ENCODE measurements at places on chromosomes 12 and 14.

GRCh38 chr14:46653031-46653755 lies 1.6 kb upstream of the RPL10L start:
- no peak overlapping the region for H3K4me3 ChIP-seq
- no peak overlapping the region for H3K27ac ChIP-seq
- DNase-seq, result no peak
- H3K4me1 ChIP-seq, result no peaks in the 10 kb centered on the region
- no peaks in the 10 kb centered on the region for H3K36me3 ChIP-seq

GRCh38 chr12:113422030-113422885 lies at the start of gene SDSL:
SDSL (plus strand) TSS chr12:113422380; CDS start chr12:113427983, 5,603 bp downstream.
- H3K4me1 ChIP-seq, result peaks cover 12% of the 10 kb centered on the region
- peak; percentile 35 for DNase-seq
- peak within 1 kb of the TSS; percentile 48 for H3K4me3 ChIP-seq
- H3K27me3 ChIP-seq, result peaks cover 5% of the 10 kb centered on the region
- no peaks in the 10 kb centered on the region for H3K36me3 ChIP-seq

DNA sequence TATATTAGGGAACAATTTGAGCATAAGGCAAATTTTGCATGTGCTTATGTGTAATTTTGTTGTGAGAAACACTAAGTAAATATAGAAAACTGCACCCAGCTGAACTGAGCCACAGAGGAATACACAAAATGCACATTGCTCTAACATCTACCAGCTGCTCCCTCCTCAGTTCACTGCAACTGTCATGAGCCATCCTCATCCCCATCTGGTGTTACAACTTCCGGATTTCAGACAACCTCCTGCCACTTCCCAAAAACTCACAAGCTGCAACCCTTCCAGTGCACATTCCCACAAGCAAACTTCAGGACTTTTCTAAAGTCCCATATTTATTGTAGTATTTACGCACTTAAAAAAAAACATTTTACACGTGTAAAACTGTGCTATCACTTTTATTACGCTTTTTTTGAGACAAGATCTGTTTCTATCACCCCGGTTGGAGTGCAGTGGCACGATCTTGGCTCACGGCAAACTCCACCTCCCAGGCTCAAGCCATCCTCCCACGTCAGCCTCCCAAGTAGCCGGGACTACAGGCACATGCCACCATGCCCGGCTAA lies 169.1 kb upstream of the TBX3 start:
- no peak overlapping the region for H3K4me3 ChIP-seq
- no peaks in the 10 kb centered on the region for H3K36me3 ChIP-seq
- H3K27ac ChIP-seq, result no peak overlapping the region
- no peaks in the 10 kb centered on the region for H3K27me3 ChIP-seq
- no peaks in the 10 kb centered on the region for H3K4me1 ChIP-seq

DNA sequence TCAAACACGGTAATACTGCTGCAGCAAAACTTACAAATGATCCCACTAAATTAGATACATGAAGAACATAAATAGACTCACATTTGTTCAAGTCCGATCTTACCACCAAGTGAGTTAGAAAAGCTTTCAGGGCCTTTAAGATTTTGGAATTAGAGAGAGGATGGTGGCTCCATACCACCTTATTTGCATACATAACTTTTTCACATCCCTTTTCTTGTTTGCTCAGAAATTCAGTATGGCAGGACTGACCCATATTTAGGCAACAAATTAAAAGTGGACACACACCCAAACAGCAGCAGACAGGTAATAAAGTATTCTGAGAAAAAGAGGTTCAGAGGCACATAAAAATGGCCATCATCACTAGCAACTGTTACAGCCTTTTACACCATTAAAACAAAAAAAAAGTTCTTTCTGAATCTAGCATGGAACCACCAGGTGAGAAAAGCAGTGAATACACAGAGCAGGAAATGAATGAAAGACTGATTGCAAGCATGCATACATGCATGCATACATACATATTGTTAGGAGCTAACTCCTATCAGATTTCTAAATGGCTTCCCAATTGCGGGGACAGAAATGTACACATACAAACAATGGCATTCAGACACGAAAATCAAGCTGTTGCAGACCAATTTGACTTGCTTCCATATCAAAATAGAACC lies 23.3 kb downstream of the STXBP6 start:
- H3K27ac ChIP-seq, result no peak overlapping the region
- no peaks in the 10 kb centered on the region for H3K36me3 ChIP-seq
- H3K27me3 ChIP-seq, result no peaks in the 10 kb centered on the region
- H3K4me1 ChIP-seq, result no peaks in the 10 kb centered on the region
- DNase-seq, result no peak

DNA sequence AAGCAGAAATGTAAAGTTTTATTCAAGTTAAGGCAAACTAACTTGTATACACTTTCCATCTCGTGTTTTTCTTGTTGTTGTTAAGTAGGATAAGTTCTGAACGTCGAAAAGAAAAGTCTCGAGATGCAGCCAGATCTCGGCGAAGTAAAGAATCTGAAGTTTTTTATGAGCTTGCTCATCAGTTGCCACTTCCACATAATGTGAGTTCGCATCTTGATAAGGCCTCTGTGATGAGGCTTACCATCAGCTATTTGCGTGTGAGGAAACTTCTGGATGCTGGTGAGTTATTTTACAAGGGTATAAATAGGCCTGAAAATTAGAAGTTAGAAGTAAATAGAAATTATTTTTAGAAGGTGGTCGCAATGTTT lies 25.0 kb downstream of the HIF1A start:
- no peak overlapping the region for H3K4me3 ChIP-seq
- H3K4me1 ChIP-seq, result peaks cover 6% of the 10 kb centered on the region
- no peaks in the 10 kb centered on the region for H3K27me3 ChIP-seq
- H3K36me3 ChIP-seq, result peaks cover 5% of the 10 kb centered on the region
- DNase-seq, result no peak

- peak overlapping the region; percentile 14 for H3K4me3 ChIP-seq
- H3K27me3 ChIP-seq, result no peaks in the 10 kb centered on the region
- H3K4me1 ChIP-seq, result peaks cover 51% of the 10 kb centered on the region
- H3K36me3 ChIP-seq, result no peaks in the 10 kb centered on the region
- peak; percentile 91 for DNase-seq
- peak overlapping the region; percentile 81 for H3K27ac ChIP-seq
Measured at GRCh38 chr12:110565894-110566871, 16.9 kb downstream of the PPTC7 start.

- no peak for DNase-seq
- no peaks in the 10 kb centered on the region for H3K27me3 ChIP-seq
- no peak overlapping the region for H3K27ac ChIP-seq
- H3K4me1 ChIP-seq, result no peaks in the 10 kb centered on the region
Measured at GRCh38 chr12:26396402-26396801, 201.0 kb downstream of the SSPN start.
